Stimulated activated naive CD4-positive, alpha-beta T cell (primary cell): ENCODE measurements at places on chromosomes 12 and 14.
A peak's percentile ranks its signal among the peaks of the same experiment; 100 is the strongest.

GRCh38 chr12:2118481-2119255 lies 65.9 kb downstream of the CACNA1C start:
- DNase-seq: no peak

DNA sequence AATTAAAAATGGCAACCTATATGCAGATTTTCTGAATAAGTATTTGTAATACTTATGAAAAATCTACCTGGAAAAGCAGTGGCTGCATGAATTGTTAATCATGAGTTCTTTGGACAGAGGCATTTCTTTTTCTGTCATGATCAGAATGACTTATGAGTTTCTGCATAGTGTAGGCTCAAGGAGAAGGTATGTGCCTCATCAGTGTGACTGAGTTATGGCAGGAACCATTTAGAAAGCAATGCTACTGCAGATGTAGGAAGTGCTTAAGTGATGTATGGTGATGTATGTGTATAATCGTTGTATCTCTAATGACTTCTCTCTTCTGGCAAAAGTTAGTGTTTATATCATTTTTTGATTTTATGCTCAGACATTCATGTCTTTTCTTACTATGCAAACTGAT lies 816.4 kb upstream of the FBXO33 start:
- no peak for DNase-seq

- DNase-seq: no peak
Observed at GRCh38 chr14:66311990-66312389, 174.2 kb upstream of the CCDC196 start.

GRCh38 chr12:785706-786105 lies 33.3 kb downstream of the WNK1 start:
- DNase-seq: no peak

- DNase-seq: peak; percentile 54
Observed at GRCh38 chr14:59465316-59466135, at the start of gene GPR135. Gene GPR135 (minus strand): TSS chr14:59465380. CDS start chr14:59465226, 154 bp downstream.

DNA sequence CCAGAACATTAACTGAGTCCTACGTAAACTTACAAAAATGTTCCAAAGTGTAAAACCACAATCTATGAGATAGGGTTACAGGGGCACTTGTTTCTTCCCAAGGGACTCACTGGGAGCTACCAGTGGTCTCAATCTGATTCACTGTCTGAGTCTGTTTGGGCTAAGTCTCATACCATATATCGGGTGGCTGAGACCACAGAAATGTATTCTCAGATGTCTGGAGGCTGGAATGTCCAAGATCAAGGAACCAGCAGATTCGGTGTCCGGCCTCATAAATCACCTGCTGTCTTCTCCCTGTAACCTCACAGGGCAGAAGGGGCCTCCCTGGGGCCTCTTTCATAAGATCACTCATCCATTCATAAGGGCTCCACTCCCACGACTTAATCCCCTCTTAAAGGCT lies 616.3 kb upstream of the TMEM132C start:
- no peak for DNase-seq

- no peak for DNase-seq
Observed at GRCh38 chr14:56324856-56325699, 206.9 kb downstream of the PELI2 start.

DNA sequence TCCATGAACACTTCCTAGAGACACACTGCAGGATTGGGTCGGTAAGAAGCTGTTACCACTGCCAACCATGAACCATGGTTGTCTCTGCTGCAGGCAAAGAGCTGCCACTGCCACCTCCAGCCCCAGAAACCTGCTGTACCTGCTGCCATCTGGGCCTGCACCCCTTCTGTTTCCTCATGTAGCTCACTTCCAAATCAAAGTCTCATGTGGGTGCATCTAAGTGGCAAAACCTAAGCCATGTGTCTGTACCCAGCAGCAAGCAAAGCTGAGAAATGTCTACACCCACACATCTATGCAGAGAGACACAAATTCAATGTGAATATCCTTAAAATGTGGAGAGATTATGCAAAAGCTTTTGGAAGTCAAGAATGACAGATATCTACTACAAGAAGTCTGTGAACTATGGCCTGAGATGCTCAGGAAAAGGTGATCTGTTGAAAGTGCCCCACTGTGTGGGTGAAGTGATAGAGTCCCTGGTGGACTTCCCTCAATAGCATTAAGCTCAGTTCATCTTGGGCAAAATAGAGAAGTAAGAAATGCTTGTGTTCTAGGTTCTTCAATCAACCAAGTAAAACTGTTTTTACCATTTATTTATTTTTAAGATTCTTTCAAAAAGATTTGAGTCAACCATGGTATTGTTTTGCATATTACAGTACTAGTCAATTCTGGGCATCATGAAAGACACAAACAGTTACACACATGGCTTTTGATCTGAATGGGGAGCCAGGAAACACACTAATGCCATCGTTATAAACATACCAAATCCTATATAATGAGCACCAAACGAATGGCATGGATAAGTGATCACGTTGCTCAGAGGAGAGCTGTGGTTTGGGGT lies 64.4 kb downstream of the FOS start:
- DNase-seq: no peak

- no peak for DNase-seq
Observed at GRCh38 chr12:12689647-12690300, 6.2 kb downstream of the GPR19 start.

DNA sequence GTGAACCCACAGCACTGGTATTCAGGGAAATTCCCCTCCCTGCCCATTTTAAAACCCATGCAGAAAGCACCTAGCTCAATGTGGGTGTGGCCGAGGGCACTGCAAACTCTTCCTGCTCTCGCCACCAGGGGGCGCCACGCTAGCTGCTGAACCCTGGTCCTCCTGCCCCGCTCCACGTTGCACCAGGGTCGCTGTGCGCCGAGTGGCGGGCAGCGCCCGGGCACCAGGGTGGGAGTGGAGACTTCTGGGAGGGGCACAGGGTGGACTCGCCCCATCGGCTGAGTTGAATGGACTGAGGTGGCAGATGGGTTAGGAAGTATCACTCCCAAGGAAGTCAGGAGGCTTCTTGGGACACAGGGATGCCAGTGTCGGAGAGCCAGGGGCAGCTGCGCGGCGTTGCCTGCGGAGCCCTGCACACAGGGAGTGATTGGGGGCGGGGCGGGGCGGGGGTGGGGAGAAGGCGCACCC lies 48.1 kb upstream of the BCL11B start:
- DNase-seq: peak; percentile 27

- DNase-seq: no peak
Observed at GRCh38 chr14:55249423-55249822, 21.8 kb upstream of the FBXO34 start.

DNA sequence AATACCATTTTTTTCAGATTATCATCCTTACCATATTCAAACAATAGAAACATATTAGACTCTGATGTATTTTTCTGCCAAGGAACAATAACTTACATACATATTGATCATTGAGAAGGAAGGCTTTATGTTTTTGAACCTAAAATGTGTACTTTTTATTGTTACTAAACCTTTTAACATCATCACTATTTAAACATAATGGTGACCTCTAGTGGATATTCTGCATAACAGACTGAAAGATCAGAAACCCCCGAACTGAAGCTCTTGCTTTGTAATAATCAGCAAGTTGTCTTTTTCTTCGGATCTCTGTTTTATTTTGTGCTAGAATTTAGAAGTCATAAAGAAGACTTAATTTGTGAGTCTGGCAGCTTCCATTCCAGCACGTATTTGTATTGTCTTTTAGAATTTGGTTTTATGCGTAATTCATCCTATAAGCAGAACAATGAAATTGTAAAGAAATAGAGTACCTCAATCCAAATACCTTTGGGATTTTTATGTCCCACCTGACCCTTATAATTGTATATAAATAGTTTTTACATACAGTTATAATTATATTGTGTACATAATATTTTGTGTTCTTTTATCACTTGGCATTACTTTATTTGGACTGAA lies 125.9 kb upstream of the ATF1 start:
- DNase-seq: peak; percentile 37

DNA sequence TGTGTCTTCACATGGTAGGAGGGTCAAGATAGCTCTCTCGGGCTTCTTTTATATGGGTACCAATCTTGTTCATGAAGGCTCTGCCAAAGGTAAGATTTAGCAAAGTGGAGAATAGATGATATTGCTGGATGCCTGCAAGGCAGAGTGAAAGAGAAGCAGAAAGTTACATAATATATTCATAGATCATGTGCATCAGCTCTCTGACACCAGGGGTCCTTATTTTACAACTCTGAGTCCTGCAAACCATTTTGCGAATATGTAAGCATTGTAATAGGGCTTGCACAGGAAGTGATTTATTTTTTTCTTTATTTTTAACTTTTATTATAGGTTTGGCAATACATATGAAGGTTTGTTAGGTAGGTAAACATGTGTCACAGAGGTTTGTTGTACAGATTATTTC lies 31.8 kb downstream of the CRADD start:
- DNase-seq: no peak

DNA sequence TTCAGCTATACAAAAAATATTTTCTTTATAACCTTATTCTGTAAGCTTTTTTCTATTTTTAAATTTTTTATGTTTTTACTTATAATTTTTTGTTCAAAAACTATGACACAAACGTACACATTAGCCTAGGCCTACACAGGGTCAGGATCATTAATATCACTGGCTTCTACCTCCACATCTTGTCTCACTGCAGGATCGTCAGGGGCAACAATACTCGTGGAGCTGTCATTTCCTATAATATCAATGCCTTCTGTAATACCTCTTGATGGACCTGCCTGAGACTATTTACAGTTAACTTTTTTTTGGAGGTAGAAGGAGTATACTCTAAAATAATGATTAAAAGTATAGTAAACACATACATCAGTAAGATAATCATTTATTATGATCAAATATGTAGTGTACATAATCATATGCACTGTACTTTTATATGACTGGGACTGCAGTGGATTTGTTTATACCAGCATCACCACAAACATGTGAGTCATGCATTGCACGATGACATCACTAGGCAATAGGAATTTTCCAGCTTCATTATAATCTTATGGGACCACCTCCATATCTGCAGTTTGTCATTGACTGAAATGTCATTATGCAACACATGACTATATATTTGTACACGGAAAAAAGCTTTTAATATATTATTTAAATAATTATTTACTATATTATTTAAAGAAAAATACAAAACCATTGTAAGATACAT lies 18.5 kb upstream of the PMCH start:
- DNase-seq: no peak

GRCh38 chr14:101134851-101135433 lies 231.4 kb upstream of the RTL1 start:
- DNase-seq: no peak

- DNase-seq: no peak
Observed at GRCh38 chr12:113214895-113215400, 6.3 kb upstream of the TPCN1 start.

GRCh38 chr12:63305901-63306875 lies 155.2 kb upstream of the AVPR1A start:
- DNase-seq: no peak

GRCh38 chr14:98928418-98928817 lies 343.6 kb downstream of the BCL11B start:
- no peak for DNase-seq

DNA sequence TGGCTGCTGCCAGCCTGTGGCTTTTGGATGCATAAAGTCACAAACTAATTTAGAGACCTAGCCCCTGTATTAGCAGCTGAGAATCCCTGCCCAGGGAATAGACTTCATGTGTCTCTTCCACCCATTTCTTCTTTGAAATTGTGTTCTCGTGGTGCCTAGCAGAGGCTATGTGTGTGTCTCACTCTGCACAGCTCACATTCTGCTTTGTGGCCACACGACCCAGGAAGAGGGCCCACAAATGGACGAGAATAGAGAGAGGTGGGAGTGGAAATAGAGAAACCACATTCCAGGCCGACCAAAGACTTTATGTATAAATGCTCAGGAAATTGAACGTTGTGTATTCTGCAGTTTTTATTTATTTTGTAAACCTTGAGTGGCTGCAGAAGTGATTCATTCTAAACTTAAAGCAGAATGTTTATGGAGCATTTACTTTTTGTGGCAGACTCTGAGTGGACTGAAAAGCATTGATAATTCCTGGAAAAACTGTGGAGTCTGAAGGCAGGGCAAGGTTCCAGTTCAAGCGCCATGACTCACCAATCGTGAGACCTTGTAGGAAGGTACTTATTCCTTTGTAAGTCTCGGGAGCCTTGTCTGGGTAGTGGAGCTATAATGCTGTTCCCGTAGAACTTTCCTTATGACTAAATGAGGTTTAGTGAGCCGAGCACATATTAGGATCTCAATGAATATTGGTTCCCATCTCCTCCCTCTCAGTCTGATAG lies 9.1 kb downstream of the B4GALNT3 start:
- DNase-seq: no peak

- DNase-seq: no peak
Observed at GRCh38 chr12:5083955-5084849, 40.5 kb downstream of the KCNA5 start.

GRCh38 chr14:91464615-91465205 lies 45.4 kb downstream of the PPP4R3A start:
- no peak for DNase-seq

DNA sequence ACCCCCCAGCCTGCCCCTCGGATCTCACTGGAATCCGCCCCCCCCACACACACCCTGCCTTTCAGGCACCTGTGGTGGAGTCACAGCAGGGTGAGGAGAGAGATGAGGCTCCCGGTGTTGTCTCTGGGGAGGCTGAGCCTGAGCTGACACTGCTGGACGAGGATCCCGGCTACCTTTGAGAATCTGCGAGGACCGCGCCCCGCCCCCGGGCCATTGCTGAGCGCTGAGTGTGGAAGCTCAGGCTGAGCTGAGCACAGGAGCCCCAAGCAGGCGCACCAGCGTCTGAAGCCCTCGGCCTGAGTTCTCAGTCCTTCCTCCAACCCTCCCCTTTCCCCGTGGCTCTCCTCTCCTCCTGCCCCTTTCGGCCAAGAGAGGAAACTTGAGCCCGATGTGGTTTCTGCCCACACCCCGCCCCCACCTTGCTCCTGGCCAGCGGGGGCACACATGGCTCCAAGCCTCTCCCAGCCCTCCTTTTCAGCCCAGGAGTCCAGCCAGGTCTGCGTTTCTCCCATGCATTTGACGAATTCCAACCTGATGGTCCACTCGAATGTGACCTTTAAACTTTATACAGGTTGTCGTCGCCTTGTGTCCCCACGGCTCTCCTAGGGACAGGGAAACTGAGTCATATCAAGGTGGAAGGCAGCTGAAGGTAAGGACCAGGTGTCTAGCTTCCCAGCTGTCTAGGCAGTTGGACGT lies at the start of gene NFE2:
NFE2 (minus strand) TSS at position 284 of the 696 bp plus-strand sequence. CDS start 5,767 bp downstream, outside the sequence.
- DNase-seq: no peak

DNA sequence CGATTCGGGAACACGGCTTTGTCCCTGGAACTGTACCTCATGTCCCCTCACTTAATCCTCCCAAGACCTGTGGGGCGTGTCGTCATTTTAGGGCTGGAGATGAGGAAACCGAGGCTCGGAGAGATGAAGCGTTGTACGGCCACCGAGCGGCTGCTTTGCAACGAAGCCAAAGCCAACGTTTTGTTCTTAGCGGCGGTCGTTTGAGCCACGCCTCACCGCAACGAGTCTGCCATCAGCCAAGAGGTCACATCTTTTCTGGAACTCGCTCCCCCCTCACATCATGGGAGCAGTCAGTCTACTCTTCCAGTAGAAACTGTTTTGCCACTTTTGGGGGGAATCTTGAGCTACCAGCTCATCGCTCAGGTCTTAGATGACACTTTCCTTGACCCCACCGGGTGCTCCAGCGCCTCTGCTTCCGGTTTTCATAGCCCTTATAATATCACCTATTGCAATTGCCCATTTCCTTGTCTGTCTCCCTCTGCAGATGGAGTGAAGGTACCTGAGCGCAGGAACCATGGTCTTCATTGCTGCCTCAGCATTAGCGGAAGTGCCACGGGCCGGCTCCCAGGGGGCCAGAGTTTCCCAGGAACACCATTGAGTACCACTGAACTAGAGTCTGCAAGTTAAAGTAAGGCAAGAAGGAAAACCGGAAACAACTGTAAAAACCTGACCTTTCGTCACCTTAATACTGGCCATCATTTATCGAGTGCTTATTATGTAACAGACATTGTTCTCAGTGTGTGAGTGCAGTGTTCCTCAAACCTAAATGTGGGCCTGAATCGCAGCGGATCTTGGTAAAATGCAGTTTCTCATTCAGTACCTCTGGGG lies 19.6 kb downstream of the NINJ2 start:
- DNase-seq: no peak
